ENCODE measurements at places on chromosomes 2 and 18. TPM values are rescaled to one million over a fixed set of nuclear protein-coding genes. Genes with fewer than 3 reads are reported as not detected.

Gene SLC9A4
- total RNA-seq: not detected

Gene C1QL2
- not detected for total RNA-seq

Gene GPR45
- total RNA-seq: not detected

DNA sequence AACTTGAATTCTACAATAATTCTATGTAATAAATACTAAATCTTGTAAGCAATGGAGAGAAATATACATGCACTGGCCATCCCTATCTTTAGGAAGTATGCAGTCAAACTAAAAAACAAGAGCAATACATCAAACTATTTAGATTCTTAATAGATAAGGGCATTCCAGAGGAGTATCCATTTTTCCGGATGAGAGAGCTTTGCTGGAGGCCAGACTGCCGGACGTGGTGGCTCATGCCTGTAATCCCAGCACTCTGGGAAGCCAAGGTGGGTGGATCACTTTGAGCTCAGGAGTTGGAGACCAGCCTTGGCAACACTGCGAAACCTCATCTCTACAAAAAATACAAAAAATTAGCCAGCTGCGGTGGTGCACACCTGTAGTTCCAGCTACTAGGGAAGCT is 60.8 kb downstream of the KIF5C start:
- H3K27ac ChIP-seq: no peak overlapping the region
- no peaks in the 10 kb centered on the region for H3K27me3 ChIP-seq
- H3K36me3 ChIP-seq: no peaks in the 10 kb centered on the region
- no peak overlapping the region for H3K4me3 ChIP-seq
- DNase-seq: no peak

DNA sequence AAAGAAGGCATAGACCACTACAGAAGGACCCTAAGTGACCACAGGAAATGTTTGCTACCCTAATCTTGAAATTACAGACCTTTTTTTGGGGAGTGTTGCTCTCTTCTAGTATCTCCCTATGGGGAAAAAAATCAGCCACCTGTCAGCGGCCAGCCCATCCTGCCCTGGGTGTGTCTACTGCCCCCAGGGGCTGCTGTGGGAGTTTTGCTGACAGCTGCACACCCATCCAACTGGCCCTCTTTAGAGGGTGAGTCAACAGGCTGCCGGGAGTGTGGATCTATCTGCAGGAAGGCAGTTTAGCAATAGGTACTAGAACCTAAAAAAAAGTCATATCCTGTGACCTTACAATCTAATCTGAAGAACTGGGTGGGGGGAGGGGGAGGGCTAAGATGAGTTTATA is 796 bp upstream of the DYSF start:
- H3K27ac ChIP-seq: no peak overlapping the region
- peaks cover 4% of the 10 kb centered on the region for H3K4me1 ChIP-seq

GRCh38 chr18:48292229-48292628 is 117.0 kb downstream of the ZBTB7C start:
- DNase-seq: no peak
- no peaks in the 10 kb centered on the region for H3K27me3 ChIP-seq
- no peak overlapping the region for H3K27ac ChIP-seq
- no peaks in the 10 kb centered on the region for H3K36me3 ChIP-seq
- no peaks in the 10 kb centered on the region for H3K4me1 ChIP-seq

- no peak overlapping the region for H3K4me3 ChIP-seq
- H3K4me1 ChIP-seq: no peaks in the 10 kb centered on the region
- H3K27me3 ChIP-seq: no peaks in the 10 kb centered on the region
- H3K27ac ChIP-seq: no peak overlapping the region
Measured at GRCh38 chr2:120464448-120464931, 118.6 kb downstream of the INHBB start.

Measured in right lobe of liver (tissue), 6 donors.